Activated naive CD4-positive, alpha-beta T cell treated with anti-CD3 and anti-CD28 coated beads, Interleukin-2, amount 50 U/mL, for 72 hours (primary cell): ENCODE measurements at places on chromosomes 6 and 20. TPM values are rescaled to one million over a fixed set of nuclear protein-coding genes. Genes with fewer than 3 reads are reported as not detected.

- no peak for DNase-seq
These were observed 8.5 kb downstream of the IGF2R start for GRCh38 chr6:159977255-159977903.

- no peak for DNase-seq
These were observed 80.6 kb downstream of the SSR1 start for GRCh38 chr6:7232351-7232750.

GRCh38 chr6:71430018-71430417, 141.4 kb downstream of the OGFRL1 start:
- DNase-seq = no peak

Gene C4B
- total RNA-seq = 3.9 TPM

Gene CTAGE9
- not detected for total RNA-seq

Gene NXT1
- total RNA-seq = 45.9 TPM

Gene FAM209B
- 1.2 TPM for total RNA-seq

Gene TOMM6
- 301 TPM for total RNA-seq

Gene SLC26A8
- not detected for total RNA-seq
